ENCODE measurements at places on chromosomes 1 and 21.

- DNase-seq, result no peak
These were observed 117.7 kb upstream of the C1orf174 start for GRCh38 chr1:4017636-4018365.

GRCh38 chr1:153474347-153474746 lies 13.9 kb upstream of the S100A7 start:
- no peak for DNase-seq

DNA sequence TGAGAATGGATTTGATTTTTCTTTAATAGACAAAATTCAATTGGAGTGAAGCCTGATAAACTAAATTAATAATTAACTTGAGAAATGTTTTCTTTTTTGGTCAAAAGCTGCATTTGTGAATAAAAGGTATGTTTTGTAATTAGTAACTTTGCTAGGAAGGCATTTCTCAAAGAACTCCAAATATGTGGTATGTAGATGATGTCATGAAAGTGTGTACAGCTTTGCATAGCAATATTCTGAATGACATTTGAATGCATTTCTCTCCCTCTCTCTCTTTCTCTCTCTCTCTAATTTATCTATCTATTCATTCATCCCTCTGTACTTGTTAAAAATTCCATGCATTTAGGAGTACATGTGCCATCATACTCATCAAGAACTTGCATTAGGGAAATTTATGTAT lies 109.1 kb upstream of the ADAMTS5 start:
- DNase-seq, result no peak

DNA sequence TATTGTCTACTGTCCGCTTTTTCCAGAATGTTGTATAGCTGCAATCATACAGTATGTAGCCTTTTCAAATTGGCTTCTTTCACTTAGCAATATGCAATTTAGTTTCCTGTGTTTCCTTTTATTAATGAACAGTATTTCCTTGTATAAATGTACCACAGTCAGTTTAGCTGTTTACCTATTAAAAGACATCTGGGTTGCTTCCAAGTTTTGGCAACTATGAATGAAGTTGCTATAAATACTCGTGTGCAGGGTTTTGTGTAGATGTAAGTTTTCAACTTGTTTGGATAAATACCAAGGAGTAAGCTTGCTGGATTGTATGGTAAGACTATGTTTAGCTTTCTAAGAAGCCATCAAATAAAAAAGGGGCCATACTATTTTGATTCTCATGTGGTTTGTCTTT lies 24.4 kb upstream of the KCNJ6 start:
- no peak for DNase-seq

DNA sequence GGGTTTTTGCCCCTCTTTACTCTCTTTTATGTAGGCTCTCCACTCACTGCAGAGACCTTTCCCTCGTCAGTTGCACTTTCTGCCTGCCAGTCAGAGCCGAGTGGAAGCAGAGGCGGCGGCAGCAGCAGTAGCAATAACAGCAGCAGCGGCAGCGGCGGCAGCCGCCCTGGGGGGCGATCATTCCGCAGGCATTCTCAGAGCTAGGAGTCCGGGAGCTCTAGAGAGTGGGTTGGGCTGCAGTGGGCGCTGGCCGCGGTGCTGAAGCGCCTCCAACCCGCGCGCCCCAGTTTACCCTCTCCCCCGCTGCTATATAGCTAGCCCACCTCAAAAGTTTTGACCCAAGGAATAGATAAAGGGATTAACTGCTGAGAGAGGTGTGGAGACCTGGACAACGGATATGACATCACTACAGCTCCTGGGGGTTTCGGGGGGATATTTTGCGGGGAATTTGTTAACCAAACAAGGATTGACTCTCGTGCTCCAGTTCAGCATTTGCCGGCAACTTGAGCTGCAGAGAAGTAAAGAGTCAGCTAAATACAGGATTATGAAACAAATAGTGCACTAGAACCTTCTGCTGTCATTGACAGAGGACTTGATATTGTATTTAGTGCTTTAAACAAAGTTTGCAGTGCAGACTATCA lies at the start of gene OLFM3:
TSS of gene OLFM3 (minus strand) at position 102 of the 641 bp plus-strand sequence.
- DNase-seq, result no peak

GRCh38 chr1:177427811-177428210 lies 257.1 kb downstream of the BRINP2 start:
- DNase-seq, result no peak

DNA sequence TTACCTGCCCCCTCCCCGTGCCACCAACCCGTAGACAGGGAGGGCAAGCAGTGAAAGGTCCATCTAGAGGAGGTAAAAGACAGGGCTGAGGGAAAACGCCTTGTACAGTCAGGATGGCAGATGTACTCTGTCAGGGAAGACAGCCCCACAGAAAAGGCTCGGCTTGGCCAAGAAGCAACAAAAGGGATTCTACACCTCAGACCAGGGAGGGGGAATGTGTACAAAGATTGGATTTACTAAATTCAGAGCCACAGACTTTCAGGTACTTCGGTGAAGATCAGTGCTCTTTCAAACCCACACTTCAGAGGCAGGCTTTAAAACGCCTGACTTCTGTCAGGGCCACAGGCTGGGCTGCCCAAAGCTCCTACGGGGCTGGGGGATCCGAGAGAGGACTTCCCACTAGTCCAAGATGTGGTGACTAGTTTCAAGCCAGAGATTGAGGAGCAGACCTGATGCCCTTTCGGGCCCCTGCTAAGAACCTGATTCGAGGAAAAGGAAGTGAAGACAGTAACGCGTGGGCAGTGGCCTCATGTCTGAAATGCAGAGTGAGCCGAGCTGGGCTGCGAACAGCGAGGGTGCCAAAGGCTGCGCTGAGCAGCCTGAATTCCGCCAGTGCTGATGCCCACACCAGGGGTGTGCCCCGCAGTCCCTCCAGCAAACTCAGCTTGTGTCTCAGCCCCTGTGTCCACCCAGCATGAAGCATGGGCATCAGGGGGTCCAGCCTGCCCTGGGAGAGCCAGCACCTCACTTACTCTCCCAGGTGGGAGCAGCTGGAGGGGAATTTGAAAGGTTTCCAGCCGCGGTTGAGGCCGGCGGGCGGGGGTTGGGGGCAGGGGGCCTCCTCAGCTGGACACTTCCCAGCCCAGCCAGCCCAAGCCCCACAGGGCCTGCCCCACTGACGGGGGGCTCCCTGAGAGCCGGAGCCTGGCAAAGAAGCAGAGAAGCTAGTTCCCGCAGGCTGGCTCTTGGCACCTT lies 36.2 kb downstream of the KIAA1614 start:
- DNase-seq, result no peak

DNA sequence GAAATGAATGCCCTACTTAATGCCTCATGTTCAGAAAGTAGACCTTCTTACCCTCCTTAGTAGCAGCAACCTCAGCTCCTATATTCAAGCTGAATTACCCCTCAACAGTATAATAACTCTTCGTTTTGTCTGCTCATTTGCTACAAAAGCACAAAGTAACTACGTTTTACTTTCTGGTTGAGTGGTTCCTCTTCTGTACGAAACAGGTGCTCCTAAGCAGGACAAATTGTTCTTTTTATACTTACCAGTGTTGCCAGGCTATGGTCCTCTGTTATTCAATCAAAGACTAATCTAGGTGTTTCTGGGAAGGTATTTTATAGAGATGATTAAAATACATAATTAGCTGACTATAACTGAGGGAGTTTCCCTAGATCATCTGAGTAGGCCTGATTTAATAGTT lies 484.2 kb upstream of the ADAMTS5 start:
- no peak for DNase-seq

DNA sequence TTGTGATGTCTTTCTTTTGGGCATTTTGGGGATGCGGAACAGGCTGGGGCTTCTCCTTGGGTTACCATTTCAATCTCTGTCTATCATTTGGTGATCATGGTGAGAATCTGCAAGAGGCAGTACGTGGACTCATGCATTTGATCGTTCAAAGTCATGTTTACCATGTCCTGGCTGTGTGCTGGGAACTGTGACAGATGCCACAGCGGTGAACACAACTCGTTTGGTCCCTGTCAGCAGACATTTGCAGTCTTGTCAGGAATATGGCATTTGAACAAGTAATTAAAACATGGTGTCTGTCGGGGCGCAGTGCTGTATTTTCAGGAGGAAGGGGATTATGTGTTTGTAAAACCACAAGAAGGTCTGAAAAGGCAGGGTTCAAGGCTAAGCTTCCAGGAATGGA lies 103.3 kb upstream of the IGSF21 start:
- DNase-seq, result no peak

- DNase-seq, result no peak
These were observed 126.6 kb downstream of the PTPRC start for GRCh38 chr1:198765416-198765815.

GRCh38 chr1:181658581-181658980 lies 175.3 kb downstream of the CACNA1E start:
- no peak for DNase-seq

DNA sequence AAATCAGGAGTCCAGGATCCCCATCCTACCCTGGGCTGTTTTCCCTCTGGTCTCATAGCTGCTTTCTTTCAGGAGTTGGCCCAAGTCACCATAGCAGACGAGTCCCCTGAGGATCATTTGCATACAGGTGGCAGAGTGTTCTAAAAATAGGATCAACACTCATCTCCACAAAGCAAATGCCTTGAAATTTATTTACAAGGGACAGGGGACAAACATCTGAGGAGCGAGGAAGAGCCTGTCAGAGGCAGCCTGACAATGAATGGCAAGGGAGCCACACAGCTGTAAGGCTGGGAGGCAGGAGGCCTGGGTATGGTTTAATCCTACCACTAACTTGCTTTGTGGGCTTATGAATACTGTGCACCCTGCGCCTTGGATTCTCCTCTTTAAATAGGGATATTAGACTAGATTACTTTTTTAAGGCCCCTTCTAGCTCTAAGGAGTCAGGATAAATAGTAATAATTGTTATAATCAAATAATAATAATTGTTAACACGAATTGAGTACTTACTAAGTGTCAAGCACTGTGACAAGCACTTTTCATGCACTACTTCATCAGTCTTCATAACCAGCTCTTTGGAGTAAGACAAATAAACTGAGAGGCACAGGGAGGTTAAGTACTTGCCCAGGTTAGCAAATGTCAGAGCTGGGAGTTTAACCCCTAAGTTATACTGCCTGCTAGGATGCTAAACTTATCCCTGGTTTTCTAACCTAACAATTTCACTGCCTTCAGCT lies 34.5 kb downstream of the RAB3B start:
- no peak for DNase-seq

- DNase-seq, result no peak
These were observed 19.4 kb downstream of the SLC26A9 start for GRCh38 chr1:205923651-205924459.

DNA sequence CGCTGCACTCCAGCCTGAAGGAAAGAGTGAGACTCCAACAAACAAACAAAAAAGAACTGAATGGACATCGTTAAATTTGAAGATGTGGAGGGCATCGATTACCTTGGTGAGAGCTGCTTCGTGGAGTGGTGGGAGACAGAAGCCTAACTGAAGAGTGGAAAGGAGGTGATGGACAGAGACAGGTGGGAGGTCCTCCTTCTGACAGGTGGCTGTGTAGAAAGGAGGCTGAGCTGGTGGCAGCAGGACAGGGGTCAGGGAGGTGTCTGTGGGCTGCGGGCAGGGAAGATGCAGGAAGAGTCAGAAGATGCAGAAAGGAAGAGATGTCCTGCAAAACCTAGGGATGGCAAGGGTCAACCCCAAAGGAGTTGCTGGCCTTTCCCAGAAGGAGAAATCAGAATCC lies 30.5 kb downstream of the C1orf216 start:
- no peak for DNase-seq

- no peak for DNase-seq
These were observed 222.4 kb upstream of the C8B start for GRCh38 chr1:57188168-57188567.

- DNase-seq, result no peak
These were observed 87.9 kb downstream of the ZZZ3 start for GRCh38 chr1:77594366-77595112.

DNA sequence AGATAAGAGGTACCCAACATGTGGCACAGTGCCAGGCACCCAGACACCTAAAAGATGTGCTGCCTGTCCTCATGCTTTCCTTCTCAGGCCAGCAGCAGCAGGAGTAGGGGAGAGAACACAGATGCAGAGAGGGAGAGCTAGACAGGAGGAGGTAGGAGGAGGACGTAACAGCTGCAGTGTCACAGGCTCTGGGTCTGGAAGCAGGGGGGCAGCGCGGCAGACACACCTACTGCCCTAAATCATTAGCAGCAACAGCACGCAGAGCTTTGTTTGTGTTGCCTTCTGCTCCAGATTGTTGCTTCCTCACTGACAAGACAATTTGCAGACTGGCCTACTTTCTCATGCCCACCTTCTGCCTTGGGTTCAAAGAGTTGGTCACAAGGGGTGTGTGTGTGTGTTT lies 196.7 kb upstream of the DAB1 start:
- no peak for DNase-seq

DNA sequence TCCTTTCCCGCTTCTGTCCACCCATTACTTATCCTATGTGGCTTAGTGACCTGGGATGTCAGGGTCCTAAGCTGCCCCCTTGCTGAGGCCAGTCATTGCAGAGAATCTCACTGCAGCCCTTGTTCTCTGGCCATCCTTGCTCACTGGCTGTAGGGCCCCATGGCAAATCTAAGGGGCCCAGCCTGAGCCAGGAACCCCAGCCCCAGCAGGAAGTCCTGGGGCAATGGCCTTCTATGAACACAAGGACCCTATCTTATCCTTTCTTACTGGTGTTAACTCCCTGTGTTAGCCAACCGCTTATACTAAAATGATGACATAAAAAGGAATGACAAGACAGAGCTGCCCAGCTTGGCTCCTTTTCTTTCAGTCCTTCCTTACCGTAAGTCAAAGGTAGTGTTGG lies 29.9 kb downstream of the DHCR24 start:
- DNase-seq, result no peak
